NB4 (cell line): ENCODE measurements at places on chromosomes 16 and 17.

DNA sequence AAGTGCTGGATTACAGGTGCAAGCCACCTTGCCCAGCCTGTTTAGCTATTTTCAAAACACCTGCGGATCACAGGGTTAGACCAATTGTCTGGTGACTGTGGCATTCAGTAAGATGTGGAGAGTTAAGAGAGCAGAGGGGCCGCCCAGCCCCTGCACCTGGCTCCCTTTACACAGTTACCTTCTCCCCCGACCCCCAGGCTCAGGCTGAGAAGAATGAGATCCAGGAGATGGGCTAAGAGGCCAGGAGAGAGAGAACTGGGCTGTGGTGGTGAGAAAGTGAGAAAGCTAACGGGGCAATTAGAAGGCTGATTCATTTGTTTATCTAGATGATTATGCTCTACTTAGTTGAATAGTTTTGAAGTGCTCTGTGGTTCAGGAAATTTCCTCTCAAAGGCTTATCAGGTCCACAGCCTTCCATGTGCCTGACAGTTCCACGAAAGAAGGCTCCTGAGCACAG, 67.8 kb upstream of the AXIN2 start:
- DNase-seq: no peak

- peak; percentile 47 for DNase-seq
Observed at GRCh38 chr16:50841081-50841886, 99.4 kb downstream of the CYLD start.

- DNase-seq: no peak
Observed at GRCh38 chr17:78990349-78991016, 10.8 kb upstream of the LGALS3BP start.

GRCh38 chr16:83907631-83908250, 8.8 kb downstream of the MLYCD start:
- no peak for DNase-seq

DNA sequence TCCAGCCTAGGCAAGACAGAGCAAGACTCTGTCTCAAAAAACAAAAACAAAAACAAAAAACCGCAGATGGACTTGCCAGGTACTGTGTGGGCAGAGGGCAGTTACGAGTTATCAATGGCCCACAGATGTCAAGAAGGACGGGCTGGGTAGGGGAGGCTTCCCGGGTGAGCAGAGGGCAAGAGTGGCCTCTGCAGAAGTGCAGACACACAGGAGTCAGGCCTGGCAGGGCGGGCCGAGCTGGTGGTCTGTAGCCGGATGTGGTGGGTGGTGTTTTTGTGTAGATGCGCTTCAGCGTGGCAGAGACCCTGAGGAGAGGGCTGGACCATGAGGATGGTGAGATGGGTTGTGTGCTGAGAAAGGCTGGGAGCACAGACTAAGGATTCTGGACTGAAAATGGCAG, 44.9 kb upstream of the KDM6B start:
- no peak for DNase-seq

GRCh38 chr17:37605081-37605480, 4.1 kb downstream of the SYNRG start:
- DNase-seq: no peak

GRCh38 chr16:67879936-67880335, 4.7 kb upstream of the NRN1L start:
- DNase-seq: no peak

DNA sequence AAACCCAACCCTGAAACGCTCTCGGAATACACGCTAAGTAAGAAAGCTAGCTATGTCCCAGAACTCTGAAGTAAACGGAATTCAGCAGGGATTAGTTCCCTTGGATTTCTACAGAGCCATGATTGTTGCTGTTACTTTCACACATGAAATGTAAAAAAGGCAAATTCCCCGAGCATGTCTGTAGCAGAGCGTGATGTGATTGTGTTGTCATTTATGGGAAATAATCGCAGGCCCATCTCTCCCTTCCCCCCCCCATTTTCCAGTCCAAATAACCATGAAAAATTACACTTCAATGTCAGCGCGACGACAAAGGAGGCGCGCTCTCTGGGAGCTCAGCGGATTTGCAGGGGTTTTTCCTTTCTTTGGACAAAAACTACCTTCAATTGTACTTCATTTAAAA, 209.0 kb downstream of the ZFHX3 start:
- no peak for DNase-seq

DNA sequence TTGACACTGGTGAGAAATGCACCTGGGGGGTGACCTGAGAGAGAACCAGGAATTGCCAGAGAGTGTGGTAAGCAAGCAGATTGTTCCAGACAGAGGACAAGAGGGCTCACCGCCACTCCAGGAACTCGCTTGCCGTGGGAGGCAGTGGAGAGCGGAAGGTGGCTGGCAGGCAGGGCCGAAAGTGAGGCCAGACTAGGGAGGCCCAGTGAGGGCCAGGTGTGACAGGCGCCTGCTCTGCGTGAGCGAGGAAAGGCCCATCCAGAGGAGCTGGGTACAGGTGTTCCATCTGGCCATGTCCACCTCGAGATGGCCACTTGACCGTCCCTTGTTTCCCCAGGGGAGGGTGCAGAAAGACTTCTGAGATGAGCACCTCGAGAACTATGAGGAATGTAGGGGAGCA, 11.9 kb upstream of the MYO15B start:
- DNase-seq: no peak

- DNase-seq: no peak
Observed at GRCh38 chr17:864315-864714, 82.2 kb downstream of the MRM3 start.

DNA sequence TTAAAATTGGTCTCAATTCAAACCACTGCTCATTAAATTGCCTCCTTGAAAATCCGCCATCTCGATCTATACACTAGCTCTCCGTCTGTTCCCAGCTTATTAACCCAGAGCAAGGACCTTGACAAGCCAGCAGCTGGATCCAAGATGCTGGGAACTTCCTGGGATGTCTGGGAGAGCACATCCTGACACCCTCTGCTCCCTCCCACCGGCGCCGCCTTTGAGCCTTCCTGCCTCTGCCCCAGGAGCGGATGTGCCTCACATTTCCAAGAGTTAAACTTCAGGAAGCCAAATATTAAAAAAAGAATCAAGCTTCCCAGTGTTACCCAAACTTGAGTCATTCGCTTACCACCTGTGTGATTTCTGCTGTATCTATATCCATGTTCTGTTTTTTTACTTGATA, 107.9 kb downstream of the HAPSTR1 start:
- no peak for DNase-seq

DNA sequence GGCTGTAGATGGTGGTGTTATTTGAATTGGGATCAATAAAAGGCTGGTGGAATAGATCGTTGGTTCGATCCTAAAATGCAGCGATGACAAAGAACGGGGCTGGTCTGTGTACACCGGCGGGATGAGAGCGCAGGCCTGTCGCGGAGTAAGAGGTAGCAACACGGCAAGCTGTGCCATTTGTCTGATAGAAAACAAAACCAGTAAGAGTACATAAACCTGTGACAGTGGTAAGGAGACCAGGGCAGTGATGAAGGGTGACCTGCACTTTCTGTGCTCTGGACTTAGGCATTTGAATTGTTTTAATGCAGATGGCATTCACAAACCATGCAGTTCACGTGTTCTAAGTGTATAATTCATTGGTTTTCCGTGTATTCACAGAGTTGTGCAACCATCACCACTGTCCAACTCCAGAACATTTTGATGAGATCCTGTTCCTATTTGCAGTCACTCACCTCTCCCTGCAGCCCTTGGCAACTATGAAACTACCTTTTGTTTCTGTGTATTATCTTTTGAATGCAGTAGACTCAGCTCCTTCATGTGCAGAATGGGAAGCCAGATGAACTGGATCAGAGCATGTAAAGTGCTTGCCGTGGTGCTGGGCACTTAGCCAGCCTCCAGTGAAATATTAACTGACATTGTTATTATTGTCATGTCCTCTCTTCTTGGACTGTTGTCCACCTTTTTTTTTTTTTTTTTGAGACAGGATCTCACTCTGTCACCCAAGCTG, 286.1 kb downstream of the SNX29 start:
- no peak for DNase-seq

DNA sequence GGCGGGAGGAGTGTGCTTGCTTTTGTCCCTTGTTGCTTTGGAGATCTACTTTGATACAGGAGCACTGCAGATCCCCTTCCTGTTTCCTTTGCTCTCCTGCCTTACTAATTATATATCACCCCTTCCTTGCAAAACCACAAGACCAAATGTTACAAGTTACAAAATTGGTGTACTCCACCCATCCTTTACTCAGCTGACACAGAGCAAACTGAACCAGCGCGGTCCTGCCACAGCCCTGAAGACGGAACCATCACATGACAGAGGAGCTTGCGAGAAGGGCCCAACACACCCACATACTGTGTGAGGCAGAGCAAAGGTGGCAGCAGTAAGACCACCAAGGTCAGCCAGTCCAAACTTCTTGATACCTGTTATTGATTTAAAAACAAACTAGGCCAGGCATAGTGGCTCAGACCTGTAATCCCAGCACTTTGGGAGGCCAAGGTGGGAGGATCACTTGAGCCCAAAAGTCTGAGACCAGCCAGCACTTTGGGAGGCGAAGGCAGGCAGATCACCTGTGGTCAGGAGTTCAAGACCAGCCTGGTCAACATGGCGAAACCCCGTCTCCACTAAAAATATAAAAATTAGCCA, 33.2 kb downstream of the CYTH1 start:
- DNase-seq: peak; percentile 92

- peak; percentile 70 for DNase-seq
Observed at GRCh38 chr16:10521681-10522274, 58.6 kb downstream of the EMP2 start.

- DNase-seq: no peak
Observed at GRCh38 chr17:63337579-63337978, 108.5 kb downstream of the CYB561 start.

DNA sequence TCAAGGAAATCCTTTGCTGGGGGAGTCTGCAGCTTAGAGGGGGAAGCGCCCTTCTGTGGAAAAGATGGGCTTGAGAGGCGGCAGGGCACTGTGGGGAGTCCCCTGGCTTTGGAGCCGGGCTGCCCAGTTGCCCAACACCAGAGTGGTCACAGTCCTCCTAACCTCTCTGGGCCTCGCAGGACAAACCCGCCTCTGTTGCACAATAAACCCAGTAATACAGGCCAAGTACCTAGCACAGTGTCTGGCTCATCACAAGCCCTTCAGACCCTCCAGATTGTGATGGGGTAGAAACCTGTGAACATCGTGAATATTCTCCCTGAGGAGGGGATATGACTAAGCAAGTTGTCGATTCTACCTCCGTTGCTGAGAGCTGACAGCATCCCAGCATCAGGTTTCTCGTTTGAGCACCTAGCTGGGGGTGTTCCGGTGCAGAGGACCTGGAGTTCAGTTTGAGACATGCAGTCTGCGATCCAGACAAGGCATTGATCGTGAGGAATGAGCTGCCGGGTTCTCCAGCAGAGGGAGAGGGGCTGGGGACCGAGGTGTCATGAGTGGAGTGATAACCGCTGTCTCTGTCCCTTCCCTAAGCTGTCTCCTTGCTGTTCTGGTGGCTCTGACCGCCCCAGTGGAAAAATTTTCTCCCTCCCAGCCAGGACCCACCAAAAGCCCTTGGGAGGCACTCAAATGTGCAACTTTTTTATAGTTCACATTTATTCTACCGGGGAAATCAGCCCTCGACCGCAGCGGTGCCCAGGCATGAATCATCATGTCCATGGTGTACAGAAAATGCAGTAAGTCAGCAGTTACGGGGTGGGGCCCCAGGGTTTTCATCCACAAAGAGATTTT, 161.9 kb downstream of the WSCD1 start:
- DNase-seq: peak; percentile 61

DNA sequence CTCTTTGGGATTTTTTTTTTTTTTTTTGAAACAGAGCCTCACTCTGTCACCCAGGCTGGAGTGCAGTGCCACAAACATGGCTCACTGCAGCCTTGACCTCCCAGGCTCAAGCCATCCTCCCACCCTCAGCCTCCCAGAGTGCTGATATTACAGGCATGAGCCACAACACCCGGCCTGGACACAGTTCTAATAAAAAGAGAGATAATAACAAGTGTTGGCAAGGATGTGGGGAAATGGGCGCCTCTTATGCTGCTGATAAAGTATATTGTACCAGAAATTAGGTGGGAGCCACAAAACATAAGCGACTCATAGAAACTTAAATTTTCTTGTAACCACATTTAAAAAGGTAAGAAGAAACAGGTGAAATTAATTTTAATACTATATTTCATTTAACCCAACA, 50.4 kb upstream of the FA2H start:
- DNase-seq: no peak

DNA sequence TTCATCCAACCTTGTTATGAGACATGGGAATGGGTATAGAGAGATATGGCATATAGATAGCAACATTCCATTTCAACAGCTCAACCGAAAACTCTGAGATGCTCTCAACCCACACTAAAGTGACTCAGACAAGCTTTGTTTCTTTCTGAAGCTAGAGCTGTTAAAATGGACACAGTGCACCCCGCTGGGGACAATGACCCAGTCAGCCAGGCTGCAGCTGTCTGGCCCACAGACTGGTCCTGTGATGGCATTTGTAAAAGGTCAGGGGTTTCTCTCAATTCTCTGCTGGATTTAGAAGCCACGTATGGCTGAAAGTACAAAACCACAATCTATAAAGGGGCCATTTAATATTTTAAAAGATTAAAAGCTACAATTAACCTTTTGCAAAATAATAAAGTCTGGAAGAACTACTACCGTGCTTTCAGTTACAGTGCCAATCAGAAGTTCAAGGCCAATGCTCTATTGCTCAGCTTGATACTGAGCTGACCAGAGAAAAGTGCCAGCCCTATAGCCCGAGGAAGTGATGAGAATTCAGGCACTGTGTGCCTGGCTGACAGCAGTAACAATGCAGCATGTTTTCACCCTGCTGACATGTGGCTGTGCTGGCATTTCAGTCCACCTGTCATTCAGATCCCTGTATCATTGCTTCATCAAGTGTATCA, 60.2 kb downstream of the TEX2 start:
- DNase-seq: no peak

DNA sequence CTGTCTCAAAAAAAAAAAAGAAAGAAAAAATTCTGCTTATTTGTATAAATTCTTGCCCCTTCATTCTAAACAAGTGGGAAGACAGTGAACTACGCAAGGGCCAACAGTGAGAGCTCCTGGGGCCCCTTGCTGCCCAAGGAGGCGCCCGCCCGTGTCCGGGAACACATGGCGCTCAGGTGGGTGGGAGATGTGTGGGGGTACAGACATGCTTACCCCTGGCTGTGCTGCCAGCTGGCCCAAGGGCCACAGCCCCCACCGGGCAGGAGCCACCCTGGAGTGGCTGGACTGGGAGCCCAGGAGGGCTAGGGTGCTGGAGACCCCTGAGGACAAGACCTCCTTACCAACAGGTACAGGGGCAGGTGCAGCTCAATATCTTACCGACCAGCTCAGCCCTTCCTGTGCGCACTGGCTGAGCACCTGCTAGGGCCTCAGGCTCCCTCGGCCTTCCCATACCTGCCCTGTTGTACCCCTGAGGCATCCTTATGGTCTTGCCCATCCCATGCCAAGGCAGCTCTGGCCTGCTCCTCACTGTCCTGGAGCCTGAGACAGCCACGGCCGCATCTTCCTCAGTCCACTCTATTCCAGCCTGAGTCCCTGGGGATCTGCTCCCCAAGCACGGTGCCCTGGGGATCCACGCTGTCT, 56.2 kb downstream of the CCDC57 start:
- no peak for DNase-seq

- DNase-seq: no peak
Observed at GRCh38 chr16:89623511-89624261, 10.2 kb downstream of the DPEP1 start.
